ENCODE measurements at places on chromosomes 7 and 10.

DNA sequence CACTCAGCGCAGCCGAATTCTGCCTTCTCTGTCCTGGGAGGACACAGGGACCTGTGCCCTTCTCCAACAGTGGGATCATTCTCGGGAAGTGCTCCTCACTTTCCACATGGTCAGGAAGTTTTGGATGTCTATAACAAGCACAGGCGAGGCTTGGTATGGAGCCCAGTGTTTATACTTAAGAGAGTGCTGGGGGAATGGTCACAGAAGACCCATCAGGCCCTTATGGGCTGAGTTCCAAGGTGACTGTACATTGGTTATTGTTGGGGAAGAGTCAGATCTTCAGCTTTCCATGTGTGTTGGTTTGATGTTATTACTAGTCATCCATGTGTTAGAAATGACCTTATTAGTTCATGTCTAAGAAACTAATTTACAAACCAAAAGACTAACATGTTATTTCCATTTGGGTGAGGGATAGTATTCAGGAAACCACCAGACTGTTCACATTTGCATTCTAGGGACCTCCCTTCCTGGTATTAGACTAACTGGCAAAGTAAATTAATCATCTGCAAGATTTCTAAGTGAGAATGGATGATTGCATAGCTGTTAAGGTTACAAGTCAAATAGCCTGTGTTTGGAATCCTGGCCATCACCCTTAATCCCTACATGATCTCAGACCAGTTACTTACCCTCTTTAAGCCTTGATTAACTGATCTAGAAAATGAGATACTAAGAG lies 834.2 kb downstream of the LRMDA start:
- DNase-seq, result no peak

DNA sequence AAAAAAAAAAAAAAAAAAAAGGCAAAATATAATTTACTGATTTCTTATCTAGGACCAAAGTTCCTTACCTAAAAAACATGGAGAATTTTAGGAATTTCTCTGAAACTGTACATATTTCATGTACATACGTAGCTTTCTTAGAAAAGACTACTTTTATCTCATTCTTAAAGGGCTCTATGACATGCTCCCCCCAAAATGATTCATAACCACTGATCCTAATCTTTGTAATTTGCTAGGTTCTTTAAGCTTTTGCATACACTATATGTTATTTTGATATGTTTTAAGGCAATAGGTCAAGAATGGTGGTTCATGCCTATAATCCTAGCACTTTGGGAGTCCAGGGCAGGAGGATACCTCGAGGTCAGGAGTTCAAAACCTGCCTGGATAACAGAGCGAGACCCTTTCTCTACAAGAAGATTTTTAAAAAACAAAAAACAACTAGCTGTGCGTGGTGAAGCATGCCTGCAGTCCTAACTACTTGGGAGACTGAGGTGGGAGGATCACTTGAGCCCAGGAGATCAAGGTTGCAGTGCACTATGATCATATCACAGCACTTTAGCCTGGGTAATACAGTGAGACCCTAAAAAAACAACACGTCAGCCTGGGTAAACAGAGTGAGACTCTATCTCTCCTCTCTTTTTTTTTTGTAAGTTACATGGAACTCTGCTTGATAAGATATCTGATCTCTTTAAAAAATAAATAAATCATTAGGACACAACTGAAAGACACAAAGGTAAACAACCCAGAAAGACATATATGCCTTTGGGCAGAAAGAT lies 54.8 kb downstream of the ATAD1 start:
- DNase-seq, result no peak

- no peak for DNase-seq
Measured at GRCh38 chr10:9009505-9009904, 955.0 kb downstream of the GATA3 start.

DNA sequence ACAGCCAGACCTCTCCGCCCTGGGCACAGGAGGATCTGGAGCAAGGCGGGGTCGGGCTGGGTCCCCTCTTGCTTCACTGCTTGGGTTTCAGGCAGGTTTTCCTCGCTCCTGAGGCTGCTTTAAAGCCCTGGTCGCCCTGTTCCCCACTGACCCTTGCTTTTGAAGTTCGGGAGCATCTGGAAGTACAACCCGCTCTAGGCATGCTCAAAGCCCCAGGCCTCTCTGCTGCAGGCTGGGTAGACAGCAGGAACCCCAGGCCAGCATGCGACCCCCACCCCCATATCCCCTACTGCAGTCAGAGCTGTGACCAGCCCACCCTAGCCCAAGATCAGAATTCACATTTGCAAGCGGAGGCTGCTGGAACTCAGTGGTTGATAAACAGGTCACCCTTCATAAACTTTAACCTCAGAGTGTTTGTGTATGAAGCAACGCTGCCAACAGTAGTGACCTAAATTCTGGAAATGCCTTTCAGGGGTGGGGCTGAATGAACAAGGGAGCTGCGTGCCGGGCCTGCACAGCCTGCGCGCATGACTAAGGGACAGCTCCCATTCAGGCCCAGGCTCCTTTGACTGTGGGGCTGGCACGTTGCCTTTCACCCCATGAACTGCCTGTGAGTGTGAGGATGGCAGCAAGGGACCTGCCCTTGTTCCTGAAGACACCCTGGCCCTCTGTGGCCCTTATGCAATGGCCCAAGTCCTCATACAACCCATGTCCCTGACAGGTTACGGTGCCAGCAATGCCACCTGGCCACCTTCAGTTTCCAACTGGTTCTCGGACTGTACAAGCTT lies 52.5 kb downstream of the PROSER2 start:
- DNase-seq, result no peak
